ENCODE measurements at places on chromosomes 6 and 20.

- peak; percentile 80 for DNase-seq
These were observed 1.9 kb downstream of the L3MBTL3 start for GRCh38 chr6:130020073-130020906.

GRCh38 chr20:41167118-41167470 is 29.8 kb downstream of the PLCG1 start:
- DNase-seq: peak; percentile 25

DNA sequence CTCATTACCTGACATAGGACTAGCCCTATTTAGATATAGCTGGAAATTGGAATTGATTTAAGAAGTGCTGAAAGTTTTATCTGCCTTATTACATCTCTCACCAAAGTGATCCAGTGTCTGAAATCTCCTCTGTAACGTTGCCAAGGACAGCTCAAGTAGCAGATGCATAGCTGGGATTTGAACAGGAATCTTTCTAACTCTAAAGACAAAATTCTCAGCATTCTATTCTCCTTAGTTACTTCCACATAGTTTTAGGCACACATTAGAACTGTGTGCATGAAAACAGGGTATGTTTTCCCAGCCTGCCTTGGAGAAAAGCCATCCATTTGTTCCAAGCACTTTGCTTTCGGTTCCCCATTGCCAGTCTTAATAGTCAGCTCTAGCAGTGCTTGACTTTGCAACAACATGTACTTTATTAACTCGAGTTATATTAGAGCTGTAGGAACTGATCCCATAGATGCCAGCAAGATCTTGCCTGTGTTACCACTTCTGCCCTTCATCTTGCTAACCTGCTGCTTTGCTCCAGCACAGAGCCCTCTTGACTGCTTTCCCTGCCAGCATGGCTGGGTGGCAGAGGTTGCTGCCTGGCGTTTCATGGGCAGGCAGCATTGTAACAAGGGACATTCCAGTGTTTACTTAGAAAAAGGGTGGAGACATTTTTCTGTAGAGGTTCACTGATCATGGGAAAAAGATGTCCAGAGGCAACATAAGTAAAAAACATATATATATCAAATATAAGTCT is 56.1 kb upstream of the STMND1 start:
- no peak for DNase-seq

- DNase-seq: no peak
These were observed 68.0 kb downstream of the MYH7B start for GRCh38 chr20:35023624-35024023.

DNA sequence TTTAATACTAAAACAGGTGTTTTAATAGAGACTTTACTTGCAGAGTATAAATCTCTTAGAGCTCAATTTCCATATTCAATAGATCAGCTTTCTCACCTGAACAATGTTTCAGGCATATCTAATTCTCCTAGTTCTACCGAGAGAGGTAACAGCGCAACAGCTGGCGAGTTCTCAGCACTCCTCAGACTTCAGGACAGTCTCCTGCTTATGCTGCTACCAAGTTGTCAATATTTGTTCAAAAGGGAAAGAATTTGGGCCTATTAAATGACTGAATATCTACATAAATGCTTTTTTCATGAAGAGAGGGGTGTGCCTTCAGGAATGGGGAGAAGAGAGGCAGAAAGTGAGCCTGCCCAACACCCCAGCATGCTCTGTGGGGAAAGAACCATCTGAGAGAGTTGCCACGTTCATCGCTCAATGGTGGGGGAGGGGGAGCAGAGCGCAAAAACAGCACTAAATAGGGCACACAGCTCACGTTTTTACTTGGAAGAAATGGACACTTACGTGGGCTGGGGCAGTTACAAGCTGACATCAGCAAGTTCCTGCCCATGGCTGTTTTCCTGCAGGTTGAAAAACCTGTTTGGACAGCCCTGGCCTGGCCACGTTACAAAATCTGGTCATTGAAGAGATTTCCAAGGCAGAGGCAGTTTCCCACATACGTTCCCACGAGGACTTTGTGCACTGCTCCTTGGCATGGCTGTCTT is 38.0 kb downstream of the EZR start:
- no peak for DNase-seq

DNA sequence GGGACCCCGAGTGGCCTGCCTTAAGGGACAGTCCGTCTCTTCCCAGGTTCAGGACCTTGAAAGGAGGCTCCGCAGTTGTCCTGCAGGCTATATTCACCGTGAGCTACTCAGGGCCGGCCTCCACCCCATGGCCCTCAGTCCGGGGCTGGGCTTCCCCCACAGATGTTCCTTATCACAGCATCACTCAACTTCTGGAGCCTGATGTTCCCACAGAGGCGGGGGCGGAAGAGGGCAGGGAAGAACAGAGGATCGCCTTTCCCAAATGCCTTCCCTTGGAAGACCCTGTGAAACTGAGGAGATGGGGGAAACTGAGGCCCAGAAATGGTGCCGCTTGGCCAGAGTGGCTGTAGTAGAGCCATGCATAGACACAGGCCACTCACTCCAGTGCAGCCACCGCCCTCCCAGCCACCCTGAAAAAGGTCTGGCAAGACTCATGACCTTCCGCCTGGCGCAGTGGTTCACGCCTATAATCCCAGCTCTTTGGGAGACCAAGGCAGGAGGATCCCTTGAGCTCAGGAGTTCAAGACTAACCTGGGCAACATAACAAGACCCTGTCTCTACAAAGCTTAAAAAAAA is 4.3 kb upstream of the COX4I2 start:
- no peak for DNase-seq

- no peak for DNase-seq
These were observed 101.3 kb downstream of the MTHFD1L start for GRCh38 chr6:150966786-150967185.

Data from suprapubic skin (tissue), 4 donors.